ENCODE measurements at places on chromosomes 11 and 22.

DNA sequence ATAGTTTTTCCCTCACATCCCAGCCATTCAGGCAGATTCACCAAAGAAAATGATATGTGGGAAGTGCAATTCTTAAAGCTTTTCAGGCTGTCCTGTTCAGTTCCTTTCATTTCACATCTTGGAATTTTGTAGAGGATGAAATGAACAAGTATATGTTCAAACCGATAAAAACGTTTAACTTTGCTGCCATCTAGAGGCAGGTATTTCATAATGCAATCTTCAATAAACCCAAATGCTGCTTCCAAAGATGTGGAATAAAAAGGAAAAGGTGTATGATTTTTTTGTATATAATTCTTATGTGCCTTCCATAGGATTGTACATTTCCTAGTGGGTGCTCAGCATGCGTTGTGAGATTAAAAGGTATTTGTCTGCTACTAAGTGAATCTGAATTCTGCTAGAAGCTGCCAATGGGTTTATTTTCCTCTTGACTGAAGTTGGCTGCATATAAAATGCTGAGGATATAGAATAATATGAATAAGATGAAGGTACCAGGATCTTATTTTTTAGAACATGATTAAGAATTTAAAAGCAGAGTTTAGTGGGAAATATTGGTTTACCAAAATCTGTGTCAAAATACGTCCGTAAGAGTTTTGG lies 199.3 kb downstream of the PGR start:
- DNase-seq, result no peak

- no peak for DNase-seq
Observed at GRCh38 chr22:49452362-49452946, 375.2 kb downstream of the BRD1 start.

GRCh38 chr11:68987211-68987610 lies 6.4 kb upstream of the MRGPRD start:
- no peak for DNase-seq

- no peak for DNase-seq
Observed at GRCh38 chr11:69500285-69501120, 19.0 kb downstream of the LINC01488 start.
